ENCODE measurements at places on chromosomes 3 and 15. TPM values are rescaled to one million over a fixed set of nuclear protein-coding genes. Genes with fewer than 3 reads are reported as not detected.

Gene PATL2
- total RNA-seq: 0.44 TPM

GRCh38 chr15:71632576-71633195, 177.7 kb upstream of the NR2E3 start:
- H3K27me3 ChIP-seq: no peaks in the 10 kb centered on the region
- no peaks in the 10 kb centered on the region for H3K4me1 ChIP-seq
- no peaks in the 10 kb centered on the region for H3K36me3 ChIP-seq
- H3K27ac ChIP-seq: no peak overlapping the region
- no peak for DNase-seq

- no peak for DNase-seq
- H3K27me3 ChIP-seq: no peaks in the 10 kb centered on the region
- H3K27ac ChIP-seq: no peak overlapping the region
- no peaks in the 10 kb centered on the region for H3K36me3 ChIP-seq
Measured at GRCh38 chr3:121885386-121885785, 8.8 kb upstream of the SLC15A2 start.

Gene SEMA5B
- 1.8 TPM for total RNA-seq

Gene GLCE
- total RNA-seq: 4.3 TPM

- no peak overlapping the region for H3K27ac ChIP-seq
- no peaks in the 10 kb centered on the region for H3K4me1 ChIP-seq
- no peaks in the 10 kb centered on the region for H3K27me3 ChIP-seq
- no peak overlapping the region for H3K4me3 ChIP-seq
- H3K36me3 ChIP-seq: no peaks in the 10 kb centered on the region
- DNase-seq: no peak
Measured at GRCh38 chr15:99096894-99097426, 7.9 kb upstream of the SYNM start.

- no peak overlapping the region for H3K4me3 ChIP-seq
- H3K27ac ChIP-seq: no peak overlapping the region
- no peaks in the 10 kb centered on the region for H3K36me3 ChIP-seq
- no peaks in the 10 kb centered on the region for H3K27me3 ChIP-seq
Measured at GRCh38 chr3:21331321-21331720, 419.7 kb downstream of the ZNF385D start.

DNA sequence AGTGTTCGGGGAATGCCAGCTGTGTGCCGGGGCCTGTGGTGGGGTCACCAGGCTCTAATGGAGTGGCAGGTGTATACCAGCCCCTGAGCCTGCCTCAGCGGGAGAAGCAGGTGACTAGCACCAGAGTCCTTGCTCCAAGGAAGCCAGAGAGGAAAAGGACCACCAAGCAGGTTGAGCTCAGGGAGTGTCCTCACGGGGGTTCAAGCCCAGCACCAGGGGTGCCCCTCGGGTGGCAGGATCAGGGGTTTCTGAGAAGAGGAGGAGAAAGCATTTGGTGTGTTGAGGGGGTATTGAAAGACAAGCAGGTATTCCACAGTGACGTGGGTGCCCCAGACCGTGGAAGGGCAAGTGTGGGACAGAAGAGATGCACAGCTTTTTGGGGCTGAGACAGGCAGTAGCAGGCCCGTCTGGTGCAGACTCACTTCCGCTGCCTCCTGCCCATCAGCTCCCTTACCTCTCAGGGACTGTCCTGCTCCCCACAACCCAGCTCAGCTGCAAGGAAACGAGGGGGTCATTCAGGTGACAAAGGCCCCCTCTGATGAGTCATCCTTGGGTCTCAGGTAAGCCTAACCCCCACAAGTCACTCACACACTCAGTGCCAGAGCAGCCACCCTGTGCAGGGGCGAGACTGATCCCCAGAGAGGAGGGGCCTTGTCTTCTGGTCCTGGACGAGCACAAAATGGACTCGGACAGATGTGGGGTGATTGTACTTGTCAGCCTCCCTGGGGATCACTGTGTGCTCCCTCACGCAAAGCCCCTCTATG, 21.4 kb upstream of the POC1A start:
- H3K4me1 ChIP-seq: no peaks in the 10 kb centered on the region
- DNase-seq: no peak
- no peaks in the 10 kb centered on the region for H3K36me3 ChIP-seq
- no peak overlapping the region for H3K4me3 ChIP-seq
- H3K27me3 ChIP-seq: no peaks in the 10 kb centered on the region

DNA sequence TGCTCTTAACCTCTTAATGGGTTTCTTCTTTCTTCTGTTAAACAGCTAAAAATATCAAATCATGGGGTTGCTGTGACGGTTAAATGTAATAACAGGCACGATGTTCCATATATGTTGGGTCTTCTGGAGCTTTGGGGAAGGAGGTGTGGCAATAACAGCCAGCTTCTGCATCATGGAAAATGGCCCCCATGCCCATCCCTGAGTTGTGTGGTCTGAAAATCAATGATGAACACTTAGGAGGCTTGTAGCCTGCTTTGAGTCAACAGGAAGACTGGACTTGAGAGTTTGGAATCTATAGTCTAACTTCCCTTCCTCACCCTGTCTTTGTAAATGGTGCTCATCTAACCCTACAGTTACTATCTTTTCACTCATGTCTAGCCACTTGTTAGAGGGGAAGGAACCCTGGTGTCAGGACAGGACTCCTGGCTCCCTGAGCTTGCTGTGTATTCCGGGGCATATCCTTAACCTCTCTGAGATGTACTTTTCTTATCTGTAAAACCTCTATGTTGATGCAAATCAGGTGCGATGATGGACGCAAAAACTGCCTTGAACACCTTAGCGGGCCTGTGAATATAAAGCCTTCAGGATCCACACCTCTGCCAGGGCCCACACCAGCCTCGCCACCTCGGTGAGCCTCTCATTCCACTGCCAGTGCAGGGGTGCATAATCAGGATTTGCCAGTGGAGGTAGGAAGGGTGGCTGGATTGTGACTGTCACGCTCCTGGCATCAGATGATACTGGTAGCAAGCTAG, 27.5 kb downstream of the SMAD3 start:
- no peaks in the 10 kb centered on the region for H3K36me3 ChIP-seq
- no peak for DNase-seq
- peaks cover 32% of the 10 kb centered on the region for H3K4me1 ChIP-seq
- no peaks in the 10 kb centered on the region for H3K27me3 ChIP-seq
- peak overlapping the region; percentile 75 for H3K27ac ChIP-seq
- H3K4me3 ChIP-seq: no peak overlapping the region

Gene EFCAB12
- total RNA-seq: 0.63 TPM

DNA sequence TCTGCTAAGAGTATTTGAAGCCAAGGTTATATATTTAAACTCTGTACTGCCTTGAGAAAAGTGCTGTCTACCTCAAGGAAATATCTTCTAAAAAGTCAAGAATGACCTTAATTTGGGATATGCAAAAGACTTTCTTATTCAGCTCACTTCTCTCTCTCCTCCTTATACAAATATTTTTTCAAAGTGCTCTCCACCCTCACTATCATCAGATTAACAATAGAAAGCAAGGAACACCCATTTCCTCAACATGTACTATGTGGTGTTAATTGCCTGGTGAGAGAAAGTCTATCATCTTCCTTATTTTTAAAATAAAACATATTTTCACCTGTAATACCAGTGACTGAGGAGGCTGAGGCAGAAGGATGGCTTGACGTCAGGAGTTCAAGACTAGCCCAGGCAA, 44.4 kb upstream of the RSL24D1 start:
- no peaks in the 10 kb centered on the region for H3K36me3 ChIP-seq
- H3K4me3 ChIP-seq: no peak overlapping the region
- H3K27me3 ChIP-seq: no peaks in the 10 kb centered on the region

Gene TLR9
- 0.47 TPM for total RNA-seq

GRCh38 chr3:184588776-184589175, 27.2 kb downstream of the EPHB3 start:
- no peak overlapping the region for H3K27ac ChIP-seq
- H3K4me3 ChIP-seq: no peak overlapping the region
- no peak for DNase-seq

Gene MANF
- 39.1 TPM for total RNA-seq

Gene ADGRG7
- total RNA-seq: 0.12 TPM

Gene LDHAL6B
- not detected for total RNA-seq

Gene KLHL40
- not detected for total RNA-seq

DNA sequence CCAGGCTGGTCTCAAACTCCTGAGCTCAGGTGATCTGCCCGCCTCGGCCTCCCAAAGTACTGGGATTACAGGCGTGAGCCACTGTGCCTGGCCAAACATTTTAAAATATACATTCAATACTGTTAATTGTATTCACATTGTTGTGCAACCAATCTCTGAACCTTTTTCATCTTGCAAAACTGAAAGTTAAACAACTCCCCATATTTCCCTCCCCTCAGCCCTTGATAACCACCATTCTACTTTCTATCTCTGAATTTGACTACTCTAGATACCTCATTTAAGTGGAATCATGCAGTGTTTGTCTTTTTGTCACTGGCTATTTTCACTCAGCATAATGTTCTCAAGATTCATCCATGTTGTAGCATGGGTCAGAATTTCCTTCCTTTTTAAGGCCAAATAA, 30.0 kb downstream of the HMCES start:
- H3K4me3 ChIP-seq: no peak overlapping the region
- no peak for DNase-seq
- H3K27me3 ChIP-seq: no peaks in the 10 kb centered on the region

Gene TMEM207
- total RNA-seq: not detected

GRCh38 chr3:48503401-48504050, 448 bp downstream of the SHISA5 start:
- peak; percentile 15 for DNase-seq
- H3K27me3 ChIP-seq: no peaks in the 10 kb centered on the region
- H3K27ac ChIP-seq: peak overlapping the region; percentile 82
- H3K4me3 ChIP-seq: peak overlapping the region; percentile 52
- no peaks in the 10 kb centered on the region for H3K36me3 ChIP-seq
- H3K4me1 ChIP-seq: no peaks in the 10 kb centered on the region

Gene RYR3
- total RNA-seq: 0.17 TPM

DNA sequence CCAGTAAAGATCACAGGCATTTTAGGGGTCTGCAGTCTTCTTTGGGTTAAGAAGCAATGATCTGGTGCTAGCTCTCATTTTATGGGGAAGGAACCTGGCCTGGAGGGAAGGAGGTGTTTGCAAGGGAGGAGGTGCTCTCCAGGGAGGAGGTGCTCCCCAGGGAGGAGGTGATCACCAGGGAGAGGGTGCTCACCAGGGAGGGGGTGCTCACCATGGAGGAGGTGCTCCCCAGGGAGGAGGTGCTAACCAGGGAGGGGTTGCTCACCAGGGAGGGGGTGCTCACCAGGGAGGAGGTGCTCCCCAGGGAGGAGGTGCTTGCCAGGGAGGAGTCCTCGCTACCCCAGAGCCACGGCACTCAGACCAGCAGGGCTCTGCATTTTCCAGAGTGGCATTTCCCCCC, 115.7 kb downstream of the TLE3 start:
- DNase-seq: no peak
- H3K4me1 ChIP-seq: no peaks in the 10 kb centered on the region
- H3K4me3 ChIP-seq: no peak overlapping the region
- no peak overlapping the region for H3K27ac ChIP-seq

Gene ACTR8
- total RNA-seq: 15.5 TPM

Gene ROBO1
- total RNA-seq: 3.0 TPM

Data from pancreas (tissue), 10 donors.